Activated T-cell treated with anti-CD3 and anti-CD28 coated beads, Interleukin-2, amount 50 U/mL, for 72 hours (primary cell): ENCODE measurements at places on chromosomes 1 and 21. TPM values are rescaled to one million over a fixed set of nuclear protein-coding genes. Genes with fewer than 3 reads are reported as not detected.

DNA sequence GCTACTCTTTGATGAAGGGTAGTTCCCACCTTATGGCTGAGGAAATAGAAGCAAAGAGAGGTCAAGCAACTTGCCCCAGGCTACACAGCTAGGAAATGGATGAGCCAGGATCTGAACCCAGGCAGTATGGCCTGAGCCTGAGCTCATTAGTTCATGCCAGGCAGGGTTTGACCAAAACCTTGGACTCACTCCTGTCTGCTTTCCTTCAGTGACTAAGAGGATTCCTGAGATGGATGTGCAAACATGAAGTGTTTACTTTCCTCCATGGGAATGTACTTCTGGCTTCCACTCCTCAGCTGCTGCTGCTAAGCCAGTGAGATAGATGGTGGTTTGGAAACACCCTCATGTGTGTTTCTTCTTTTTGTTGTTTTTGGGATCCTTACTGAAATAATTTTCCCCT is 35.1 kb upstream of the ERRFI1 start:
- no peak for DNase-seq

DNA sequence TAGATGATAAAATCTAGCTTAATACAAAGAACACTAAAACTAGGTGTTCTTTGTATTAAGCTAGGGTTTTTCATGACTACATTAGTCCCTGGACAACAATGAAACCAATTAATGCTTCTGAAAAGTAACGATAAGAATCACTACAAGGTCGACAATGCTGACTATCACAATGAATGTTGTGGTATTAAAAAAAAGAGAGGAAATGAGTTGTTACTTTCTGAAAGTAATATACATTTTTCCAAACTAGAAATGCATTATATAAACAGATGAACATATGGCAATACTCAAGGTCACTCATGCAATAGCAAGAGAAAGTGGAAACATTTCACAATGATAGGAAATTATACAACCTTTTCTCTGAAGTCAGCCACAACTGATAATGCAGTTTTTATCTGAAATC is 19.0 kb downstream of the DPH5 start:
- DNase-seq = no peak

GRCh38 chr1:26340047-26340481 is 13.9 kb downstream of the CRYBG2 start:
- no peak for DNase-seq

- no peak for DNase-seq
Measured at GRCh38 chr1:79530055-79530454, 523.5 kb upstream of the ADGRL4 start.

Gene ADORA3
- 0.58 TPM for total RNA-seq

GRCh38 chr1:59100708-59101374 is 196.1 kb upstream of the FGGY start:
- no peak for DNase-seq

DNA sequence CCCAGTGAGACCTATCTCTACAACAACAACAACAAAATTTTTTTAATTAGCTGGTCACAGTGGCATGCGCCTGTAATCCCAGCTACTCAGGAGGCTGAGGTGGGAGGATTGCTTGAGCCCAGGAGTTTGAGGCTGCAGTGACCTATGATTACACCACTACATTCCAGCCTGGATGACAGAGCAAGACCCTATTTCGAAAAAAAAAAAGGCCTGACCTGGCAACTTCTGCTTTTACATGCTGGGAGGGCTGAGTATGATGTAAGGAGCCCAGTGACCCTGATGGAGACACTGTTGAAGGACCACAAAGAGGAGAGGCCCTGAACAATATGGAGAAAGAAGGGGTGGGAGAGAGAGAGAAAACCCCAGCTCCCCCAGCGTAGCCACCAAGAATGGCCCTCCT is 9.2 kb upstream of the VPS26C start:
- no peak for DNase-seq

Gene RXRG
- not detected for total RNA-seq

Gene EPHA8
- not detected for total RNA-seq

Gene CFHR3
- total RNA-seq = not detected

DNA sequence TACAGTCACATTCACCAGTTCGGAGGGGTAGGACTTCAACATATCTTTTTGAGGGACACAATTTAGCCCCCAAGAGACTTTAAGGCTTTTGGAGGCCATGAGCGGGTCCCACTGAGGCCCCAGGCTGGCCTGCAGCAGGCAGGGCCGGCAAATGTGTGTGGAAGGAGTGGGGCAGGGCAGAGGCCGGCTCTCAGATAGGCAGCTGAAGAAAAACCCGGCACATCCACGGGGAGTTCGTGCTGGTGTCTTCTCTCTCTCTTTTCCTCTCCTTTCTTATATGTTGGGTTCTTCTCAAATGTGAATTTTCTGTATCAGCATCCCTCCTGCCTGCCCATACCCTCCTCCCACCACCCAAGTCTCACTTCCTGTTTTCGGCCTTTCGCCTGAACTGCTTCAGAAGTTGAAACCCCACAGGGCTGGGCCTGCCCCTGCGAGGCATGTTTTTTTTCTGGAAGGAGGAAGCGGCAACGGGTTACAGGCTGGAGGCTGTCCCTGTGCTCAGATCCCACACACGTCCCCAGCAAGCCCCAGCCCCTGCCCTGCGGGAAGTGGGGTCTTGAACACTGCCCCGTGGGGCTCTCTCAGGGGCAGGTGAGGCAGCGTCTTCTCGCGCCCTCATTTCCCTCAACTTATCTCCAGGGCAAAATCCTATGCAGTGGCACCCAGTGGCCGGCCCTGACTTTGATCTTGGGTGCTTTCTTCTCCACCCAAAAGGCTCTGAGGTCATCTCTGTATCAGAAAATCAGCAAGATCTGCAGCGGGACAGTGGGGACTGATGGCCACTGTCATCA is 9.7 kb upstream of the UMODL1 start:
- peak; percentile 36 for DNase-seq

GRCh38 chr21:15408089-15408488 is 321.7 kb upstream of the USP25 start:
- no peak for DNase-seq

GRCh38 chr1:220699044-220699443 is 8.9 kb downstream of the C1orf115 start:
- no peak for DNase-seq

GRCh38 chr1:13725714-13726175 is 25.8 kb downstream of the PRDM2 start:
- peak; percentile 57 for DNase-seq

DNA sequence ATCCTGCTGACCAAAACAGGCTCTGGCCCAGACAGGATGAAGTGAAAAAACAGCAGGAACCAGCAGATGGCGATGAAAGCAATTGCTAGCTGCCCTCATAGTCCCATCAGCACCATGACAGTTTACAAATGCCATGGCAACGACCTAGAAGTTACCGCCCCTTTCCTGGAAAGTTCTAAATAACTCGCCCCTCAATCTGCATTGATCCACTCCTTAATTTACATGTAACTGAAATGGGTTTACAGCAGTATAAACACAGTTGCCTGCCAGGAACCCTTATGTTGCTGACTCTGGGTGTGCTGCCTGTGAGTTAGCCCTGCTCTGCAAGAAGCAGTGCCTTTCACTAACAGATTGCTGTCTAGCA is 65.5 kb upstream of the CR1L start:
- peak; percentile 41 for DNase-seq

Gene NFIA
- total RNA-seq = 27.3 TPM

Gene C1orf146
- total RNA-seq = not detected

GRCh38 chr21:44726826-44727225 is 15.5 kb upstream of the TSPEAR start:
- DNase-seq = no peak

DNA sequence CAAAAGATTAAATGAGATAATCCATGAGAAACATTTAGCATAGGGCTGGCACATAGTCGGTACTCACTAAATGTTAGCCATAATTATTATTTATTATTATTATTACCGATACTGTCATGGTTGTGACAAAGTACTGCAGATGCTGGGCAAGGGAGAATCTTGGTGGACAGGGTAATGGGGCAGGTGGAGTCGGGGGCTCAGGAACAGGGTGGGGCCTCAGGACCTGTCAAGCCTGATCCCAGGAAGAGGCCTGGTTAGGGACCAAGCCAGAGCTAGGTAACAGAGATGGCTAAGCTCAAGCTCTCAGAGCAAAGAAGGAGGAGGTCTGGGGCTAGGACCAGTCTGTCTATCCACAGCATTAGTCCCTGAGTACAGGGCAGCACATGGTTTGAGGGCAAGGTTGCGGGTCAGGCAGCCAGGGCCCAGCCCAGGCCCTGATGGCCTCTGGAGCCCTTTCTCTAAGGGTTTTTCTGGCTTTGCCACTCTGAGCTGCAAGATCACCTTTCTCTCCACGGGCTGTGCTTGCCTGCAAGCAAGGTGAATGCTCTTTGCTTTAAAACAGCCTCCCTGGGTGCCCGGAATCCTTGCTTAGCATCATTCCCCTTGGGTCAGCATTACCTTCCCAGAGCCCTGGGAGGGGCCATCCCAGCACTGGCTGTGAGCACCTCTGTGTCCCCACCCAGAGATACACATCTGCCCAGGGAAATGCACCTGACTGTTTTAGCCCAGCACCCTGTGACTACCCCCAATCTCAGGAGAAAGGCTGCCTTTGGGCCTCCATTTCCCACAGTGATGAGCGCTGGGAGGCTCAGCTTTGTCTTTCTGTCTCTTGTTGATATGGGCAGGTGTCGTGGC is 572.0 kb downstream of the PTPRU start:
- DNase-seq = no peak

DNA sequence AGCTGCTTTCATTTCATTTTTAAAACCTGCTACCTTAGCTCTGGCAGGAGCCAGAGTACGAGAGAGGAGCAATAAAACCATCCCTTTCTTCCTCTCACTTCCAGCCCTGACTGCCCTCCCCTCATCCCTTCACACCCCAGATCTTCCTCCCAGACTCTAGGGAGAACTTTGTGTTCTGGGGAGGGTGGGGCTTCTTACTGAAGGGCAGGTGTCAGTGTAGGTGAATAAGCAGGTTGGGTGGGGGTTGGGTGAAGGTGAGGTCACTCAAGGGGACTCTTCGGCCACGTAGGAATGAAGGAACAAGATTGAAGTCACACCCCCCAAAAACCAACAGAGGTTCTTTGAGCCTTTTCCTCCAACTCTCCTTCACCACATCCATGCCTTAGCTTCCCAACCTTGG is 88.9 kb downstream of the CD58 start:
- no peak for DNase-seq
